ENCODE measurements at places on chromosomes 2 and 18.

DNA sequence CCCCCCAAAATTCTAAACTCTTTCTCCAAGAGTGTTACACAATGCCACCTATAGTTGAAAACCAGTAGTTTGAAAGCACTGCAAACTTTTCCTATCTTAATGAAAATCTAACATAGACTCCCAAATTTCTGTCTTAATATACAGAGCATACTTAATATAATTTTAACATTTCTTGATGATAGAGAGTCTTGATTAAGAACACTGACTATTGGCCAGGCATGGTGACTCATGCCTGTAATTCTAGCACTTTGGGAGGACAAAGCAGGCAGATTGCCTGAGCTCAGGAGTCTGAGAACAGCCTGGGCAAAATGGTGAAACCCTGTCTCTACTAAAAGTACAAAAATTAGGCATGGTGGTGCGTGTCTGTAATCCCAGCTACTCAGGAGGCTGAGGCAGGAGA is 34.2 kb downstream of the ASXL2 start:
- DNase-seq, result no peak

DNA sequence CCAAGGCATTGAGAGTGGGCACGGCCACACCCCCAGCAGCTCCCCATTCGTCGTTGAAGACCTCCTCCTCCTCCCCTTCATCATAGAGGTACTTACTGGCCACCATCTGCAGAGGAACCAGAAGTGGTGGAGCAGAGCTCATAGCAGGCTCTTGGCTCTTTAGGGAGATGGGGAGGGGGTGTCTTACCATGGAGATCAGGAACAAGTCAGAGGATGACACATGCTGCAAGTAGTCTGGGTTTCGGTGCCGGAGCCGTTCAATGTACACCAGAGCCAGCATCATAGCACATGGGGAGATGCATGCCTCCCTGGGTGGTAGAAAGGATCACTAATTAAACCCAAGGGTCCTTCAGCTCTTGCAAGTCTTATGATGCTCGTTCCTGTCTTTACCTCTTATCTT is 1.9 kb downstream of the CNPPD1 start:
- no peak for DNase-seq

- no peak for DNase-seq
These were observed 322.6 kb downstream of the PRKCE start for GRCh38 chr2:45974056-45974455.

DNA sequence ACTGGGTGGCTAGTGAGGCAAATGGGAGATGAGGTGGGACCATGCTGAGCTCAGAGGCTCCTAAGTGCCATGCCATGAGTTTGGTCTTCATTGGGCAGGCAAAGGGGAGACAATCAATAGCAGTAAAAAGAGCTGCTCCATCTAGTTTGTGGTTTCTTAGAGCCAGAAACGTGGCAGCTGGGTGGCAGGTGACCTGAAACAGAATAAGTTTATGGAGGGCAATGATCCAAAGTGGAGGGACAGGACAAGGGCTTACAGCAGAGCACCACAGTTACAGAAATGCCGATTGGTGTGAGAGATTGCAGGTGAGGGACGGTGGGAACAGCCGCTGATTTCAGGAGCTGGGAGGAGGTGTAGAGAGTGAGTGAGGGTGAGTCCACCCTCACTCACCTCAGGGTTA is 237.0 kb downstream of the LPIN1 start:
- DNase-seq, result no peak

DNA sequence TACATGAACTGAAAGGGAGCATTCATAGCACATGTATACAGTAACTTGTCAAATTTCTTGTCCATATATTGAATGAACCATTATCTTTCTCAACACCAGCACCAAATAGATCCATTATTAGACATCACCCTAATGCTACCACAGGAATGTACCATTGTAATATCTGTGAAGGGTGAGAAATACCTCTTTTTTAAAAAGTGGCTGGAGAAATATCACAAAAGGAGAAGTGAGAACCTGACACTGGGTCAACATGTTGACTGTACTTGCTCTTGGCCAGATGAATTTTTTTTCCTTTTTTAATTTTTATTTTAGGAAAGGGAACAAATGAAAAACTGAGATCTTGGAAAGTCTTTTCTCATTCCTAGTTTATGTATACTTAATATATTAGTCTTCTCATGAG is 63.5 kb downstream of the CAVIN2 start:
- no peak for DNase-seq
